ENCODE measurements at places on chromosomes 2 and 18. TPM values are rescaled to one million over a fixed set of nuclear protein-coding genes. Genes with fewer than 3 reads are reported as not detected.

DNA sequence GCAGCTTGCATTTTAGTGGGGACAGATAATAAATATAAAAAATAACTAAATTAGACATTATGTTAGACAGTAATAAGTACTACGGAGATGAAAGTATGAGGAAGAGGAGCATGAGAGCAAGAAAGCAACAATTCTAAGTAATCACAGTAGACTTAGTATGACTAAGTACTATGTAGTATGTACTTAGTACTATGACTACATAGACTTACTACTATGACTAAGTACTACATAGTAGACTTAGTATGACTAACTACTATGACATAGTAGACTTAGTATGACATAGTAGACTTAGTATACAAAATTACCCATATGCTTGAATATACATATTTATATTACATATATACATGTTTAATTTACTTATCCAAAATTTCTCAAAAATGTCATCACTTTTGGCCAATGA is 29.3 kb downstream of the CDH20 start:
- no peak for DNase-seq

DNA sequence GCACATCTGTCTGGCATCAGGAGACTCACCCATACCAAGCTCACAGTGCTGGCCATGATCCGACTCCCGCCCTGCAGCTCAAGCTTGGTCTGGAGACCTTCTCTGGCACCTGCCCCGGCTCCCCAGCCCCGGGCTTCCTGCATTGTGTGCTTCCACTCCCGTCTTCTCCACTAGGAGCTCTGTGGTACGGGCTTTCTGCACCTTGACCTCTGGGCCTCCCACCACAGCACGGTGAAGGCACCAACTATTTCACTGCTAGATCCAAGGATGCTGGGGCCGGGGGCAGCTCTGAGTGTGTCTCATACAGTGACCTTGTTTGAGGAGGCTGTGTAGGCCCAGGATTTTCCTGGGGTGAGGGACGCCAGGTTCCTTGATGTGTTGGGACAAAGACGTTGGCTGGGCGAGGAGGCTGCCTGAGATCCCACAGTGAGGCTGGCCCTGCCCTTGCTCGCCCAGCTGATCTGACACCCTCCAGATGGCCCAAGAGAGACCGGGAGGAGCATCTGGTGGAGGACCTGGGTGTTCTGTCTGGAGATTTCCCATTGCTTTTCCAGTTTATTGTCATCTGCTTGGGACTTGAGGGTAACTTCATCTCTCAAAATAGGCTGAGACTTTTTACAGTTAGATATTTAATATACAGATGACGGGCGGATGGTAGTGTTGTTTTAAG is 64.0 kb downstream of the HPCAL1 start:
- no peak for DNase-seq

DNA sequence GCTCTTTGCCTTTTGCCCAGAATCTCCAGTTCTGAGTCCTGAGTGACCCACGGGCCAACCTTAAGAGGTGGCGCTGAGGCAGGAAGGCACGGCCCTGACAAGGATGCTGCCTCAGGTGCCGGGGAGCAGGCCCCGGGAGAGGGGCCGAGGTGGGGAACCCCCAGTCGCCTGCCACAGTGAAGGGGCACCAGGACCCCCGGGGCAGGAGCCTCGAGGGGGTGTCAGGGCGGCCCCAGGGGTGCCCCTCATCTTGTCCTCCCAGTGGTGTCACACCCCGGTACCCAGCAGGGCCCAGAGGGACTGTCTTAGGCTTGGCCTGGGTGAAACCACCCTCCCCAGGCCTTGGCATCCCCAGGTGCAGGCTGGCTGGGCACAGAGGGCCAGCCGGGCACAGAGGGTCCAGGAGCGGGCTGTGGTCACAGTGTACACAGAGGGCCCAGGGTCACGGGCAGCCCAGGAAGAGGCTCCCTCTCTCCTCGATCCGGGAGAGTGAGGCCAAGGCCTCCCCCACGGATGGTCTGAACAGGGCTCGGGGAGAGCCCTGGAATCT is 1.0 kb downstream of the PDCD1 start:
- DNase-seq = no peak

GRCh38 chr2:178266445-178266844 is 72.1 kb downstream of the OSBPL6 start:
- DNase-seq = no peak

DNA sequence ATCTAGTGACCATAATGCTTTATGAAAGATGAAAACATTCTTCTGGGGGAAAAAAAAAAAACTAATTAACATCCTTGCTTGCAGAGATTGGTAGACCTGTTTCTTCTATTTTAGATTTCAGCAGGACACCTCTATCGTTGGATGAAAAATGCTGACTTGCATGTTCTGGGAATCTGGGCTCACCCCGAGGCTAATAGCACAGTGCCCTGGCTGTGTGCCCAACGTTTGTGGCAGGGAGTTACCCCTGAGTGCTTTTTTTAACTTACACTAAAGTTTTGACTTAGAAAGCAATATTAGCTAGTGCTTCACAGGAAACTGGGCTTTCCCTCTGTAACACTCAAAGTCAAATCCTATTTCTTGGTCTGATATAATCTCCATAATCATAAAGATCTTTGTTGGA is 233.2 kb downstream of the SLC8A1 start:
- peak; percentile 43 for DNase-seq

DNA sequence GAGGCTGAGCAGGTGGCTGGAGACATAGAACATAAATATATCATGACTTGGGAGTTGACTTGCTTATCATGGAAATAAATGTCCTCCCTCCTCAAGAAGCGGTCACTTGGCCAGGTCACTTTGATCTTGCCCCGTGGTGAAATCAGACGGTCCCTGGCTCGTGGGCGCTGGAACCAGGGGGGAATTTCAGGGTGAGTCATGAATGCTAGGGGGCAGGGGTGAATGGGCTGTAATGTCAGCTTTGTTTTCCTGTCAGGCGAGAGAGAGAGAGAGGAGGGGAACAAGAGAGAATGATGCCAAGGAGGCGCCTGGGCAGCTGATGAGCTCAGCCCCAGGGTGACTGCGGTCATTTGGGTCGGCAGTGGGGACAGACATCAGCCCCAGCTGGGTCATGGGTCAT is 47.7 kb downstream of the RRM2 start:
- peak; percentile 43 for DNase-seq

- DNase-seq = no peak
Observed at GRCh38 chr2:50515638-50516037, 516.3 kb downstream of the NRXN1 start.

- peak; percentile 32 for DNase-seq
Observed at GRCh38 chr2:53913721-53914120, 54.0 kb upstream of the GPR75 start.

DNA sequence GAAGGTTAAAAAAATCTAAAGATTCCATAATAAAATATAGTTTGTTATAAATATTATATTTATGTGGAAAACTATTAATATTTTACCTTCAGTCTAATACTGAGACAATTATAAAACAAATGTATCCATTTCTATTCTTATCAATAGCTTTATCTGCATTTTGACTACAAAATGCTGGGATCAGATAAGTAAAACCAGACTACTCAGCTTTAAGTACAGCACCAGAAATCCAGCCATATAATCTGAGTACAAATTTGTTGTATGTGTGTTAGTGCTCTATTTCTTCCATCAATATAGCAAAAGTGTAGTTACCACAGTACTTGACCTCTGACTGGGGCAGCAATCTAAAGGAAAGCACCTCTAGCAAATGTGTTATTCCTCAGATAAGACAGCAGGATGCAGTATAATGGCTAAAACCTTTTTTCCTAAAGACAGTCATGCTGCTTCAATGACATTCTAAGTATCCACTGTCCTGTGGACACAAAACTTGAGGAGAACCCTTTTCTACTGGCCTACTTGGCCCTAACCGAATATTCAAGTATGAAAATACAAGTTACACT is 68.1 kb downstream of the OLA1 start:
- peak; percentile 4 for DNase-seq

- DNase-seq = no peak
Observed at GRCh38 chr2:218904176-218904575, 23.5 kb downstream of the WNT10A start.

DNA sequence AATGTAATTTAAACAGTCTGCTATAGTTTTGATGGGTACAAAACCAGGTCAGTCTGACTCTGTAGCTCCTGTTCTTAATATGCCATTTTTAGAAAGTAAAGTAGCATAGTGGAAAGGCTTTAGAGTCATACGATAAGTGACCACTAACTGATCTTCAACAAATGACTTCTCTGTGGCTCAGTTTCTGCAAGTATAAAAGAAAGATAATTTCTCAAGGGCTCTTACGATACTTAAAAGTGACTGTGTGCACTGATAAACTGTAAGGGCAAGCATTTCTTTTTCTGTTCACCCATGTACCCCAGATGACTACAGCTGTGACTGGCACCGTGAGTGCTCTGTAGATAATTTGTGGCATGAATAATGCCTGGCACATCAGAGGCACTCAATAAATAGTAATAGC is 178.7 kb downstream of the LCLAT1 start:
- no peak for DNase-seq

DNA sequence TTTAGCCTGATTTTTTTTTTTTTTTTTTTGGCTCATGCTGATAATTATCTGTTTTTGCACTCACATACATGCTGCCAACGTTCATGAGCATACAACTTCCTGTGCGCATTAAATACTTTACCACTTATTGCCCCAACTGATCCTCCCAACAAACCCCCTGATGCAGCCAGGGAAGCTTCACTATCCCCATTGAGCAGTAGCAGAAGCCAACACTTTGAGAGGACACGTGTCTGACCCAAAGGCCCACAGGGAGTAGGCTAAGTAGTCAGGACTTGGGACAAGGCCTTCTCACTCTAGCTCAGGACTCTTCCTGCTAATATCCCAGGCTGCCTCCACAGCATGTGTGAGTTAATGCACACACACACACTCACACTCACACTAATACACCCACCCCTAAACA is 36.2 kb upstream of the MAT2A start:
- DNase-seq = no peak

GRCh38 chr2:38889045-38889444 is 630 bp upstream of the ARHGEF33 start:
- no peak for DNase-seq

GRCh38 chr18:28767727-28768211 is 590.8 kb upstream of the CDH2 start:
- DNase-seq = peak; percentile 84

DNA sequence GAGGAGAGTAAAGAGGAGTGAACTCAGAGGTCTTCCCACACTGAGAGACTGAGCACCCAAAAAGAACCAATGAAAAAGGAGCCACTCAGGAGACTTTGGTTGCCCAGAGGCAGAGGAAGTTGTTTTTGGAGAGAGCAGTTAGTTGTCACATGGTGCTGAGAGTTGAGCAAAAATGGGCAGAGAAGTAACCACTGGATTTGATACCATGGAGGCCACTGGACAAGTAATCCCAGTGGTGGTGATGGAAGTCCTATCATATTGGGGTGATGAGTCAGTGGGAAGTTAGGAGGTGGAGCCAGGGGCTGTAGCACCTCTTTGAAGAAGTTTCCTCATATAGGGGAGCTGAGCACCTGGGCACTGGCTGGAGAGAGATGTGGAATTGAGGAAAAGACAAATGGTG is 235.8 kb downstream of the TPGS2 start:
- DNase-seq = peak; percentile 25

The CEBPZOS gene
- total RNA-seq = 27.6 TPM

The FOXD4L1 gene
- total RNA-seq = 0.16 TPM

The CYS1 gene
- 7.0 TPM for total RNA-seq

The ZSWIM2 gene
- not detected for total RNA-seq

The FHOD3 gene
- 3.0 TPM for total RNA-seq

The PMAIP1 gene
- 18.2 TPM for total RNA-seq

The CHRNG gene
- total RNA-seq = not detected

The NOSTRIN gene
- 0.81 TPM for total RNA-seq

The REG1B gene
- not detected for total RNA-seq

The PARD6G gene
- 0.54 TPM for total RNA-seq

The ZNF521 gene
- 35.7 TPM for total RNA-seq

The UPP2 gene
- total RNA-seq = not detected

The CHRNA1 gene
- total RNA-seq = not detected

The UGT1A3 gene
- not detected for total RNA-seq

The FABP1 gene
- not detected for total RNA-seq

The KCNS3 gene
- not detected for total RNA-seq

Measured in fibroblast of the aortic adventitia (primary cell).